ENCODE measurements at places on chromosomes 2 and 18. TPM values are rescaled to one million over a fixed set of nuclear protein-coding genes. Genes with fewer than 3 reads are reported as not detected.

Gene STON1
- 3.8 TPM for polyA plus RNA-seq

Gene SERPINB7
- polyA plus RNA-seq: 1.1 TPM

Gene CYP27C1
- 1.4 TPM for polyA plus RNA-seq

Gene GALR1
- under 0.01 TPM for polyA plus RNA-seq

Gene EPG5
- 8.1 TPM for polyA plus RNA-seq

Gene PFN4
- 0.39 TPM for polyA plus RNA-seq

Gene NAPG
- 12.4 TPM for polyA plus RNA-seq

Gene ACVR1C
- polyA plus RNA-seq: 0.06 TPM

Gene UGT1A4
- 0.69 TPM for polyA plus RNA-seq

Gene TMEM17
- 1.5 TPM for polyA plus RNA-seq

Gene LINC00305
- polyA plus RNA-seq: not detected

Gene SNTG2
- polyA plus RNA-seq: 0.26 TPM

Gene FAP
- 0.95 TPM for polyA plus RNA-seq

Gene RAB17
- polyA plus RNA-seq: 10.9 TPM

Gene DES
- polyA plus RNA-seq: 672 TPM

Gene SP140L
- 5.5 TPM for polyA plus RNA-seq

Gene EVA1A
- polyA plus RNA-seq: 0.94 TPM

Gene CXCR1
- polyA plus RNA-seq: 0.08 TPM

Gene SULT1C4
- polyA plus RNA-seq: 0.27 TPM

Gene RETSAT
- polyA plus RNA-seq: 46.2 TPM

Gene FRZB
- 1.2 TPM for polyA plus RNA-seq

Gene SLC4A1AP
- polyA plus RNA-seq: 10.0 TPM

Gene GALNT13
- not detected for polyA plus RNA-seq

Gene DSG2
- 3.2 TPM for polyA plus RNA-seq
